ENCODE measurements at places on chromosomes 3 and 15. TPM values are rescaled to one million over a fixed set of nuclear protein-coding genes. Genes with fewer than 3 reads are reported as not detected.

DNA sequence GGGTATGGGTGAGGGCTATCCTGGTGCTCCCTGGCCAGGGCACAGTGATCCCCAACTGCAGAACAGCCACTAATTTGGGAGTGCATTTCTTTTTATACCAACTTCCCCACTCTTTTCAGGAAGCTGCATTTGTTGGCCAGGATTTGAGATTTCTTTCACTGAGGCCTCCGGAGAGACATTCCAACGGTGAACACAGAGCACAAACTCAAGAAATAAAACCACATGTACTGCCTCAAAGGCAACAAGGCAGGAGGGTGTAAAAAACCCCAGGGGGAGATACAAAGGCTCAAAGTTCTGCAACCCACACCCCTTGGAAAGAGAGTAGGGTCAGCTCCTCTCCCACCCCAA is 65.3 kb downstream of the CPN2 start:
- DNase-seq: no peak

- DNase-seq: no peak
Measured at GRCh38 chr3:55332176-55332575, 154.9 kb downstream of the WNT5A start.

DNA sequence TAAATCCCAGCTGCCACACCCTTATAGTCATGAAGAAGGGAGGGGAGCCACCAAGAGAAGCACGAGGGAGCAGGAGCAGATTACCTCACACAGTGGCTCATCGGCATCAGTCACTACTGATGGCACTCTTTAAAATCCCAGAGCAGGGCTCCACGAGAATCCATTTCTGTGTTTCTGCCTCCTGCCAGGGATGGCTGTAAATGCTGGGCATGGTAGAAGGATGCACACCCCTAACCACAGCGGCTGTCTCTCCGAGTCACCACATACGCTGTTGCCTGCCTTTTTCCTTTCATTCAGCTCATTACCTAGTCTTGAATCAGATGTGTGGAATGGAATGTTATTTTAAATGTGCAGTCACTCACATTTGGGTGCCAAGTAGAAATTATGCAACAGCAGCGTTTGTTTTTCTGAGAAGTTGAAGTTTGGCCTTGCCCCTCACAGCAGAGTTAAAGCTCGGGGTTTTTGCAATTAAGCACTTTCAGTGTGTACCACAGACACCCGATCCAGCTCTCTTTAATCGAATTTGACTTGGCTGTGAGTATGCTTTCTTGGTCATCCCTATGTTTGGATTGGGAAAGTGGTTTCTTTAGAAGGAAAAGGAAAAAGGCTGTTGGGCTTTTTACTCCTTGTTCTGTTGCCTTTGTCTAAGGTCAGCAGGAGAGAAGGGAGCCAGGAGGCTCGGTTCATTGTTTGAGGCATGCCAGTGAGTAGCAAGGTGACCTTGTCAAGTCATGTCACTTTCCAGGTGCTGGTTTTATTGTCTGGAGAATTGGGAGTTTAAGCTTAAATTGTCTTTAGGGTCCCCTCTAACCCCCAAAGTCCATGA is 284.2 kb upstream of the TPM1 start:
- DNase-seq: no peak

DNA sequence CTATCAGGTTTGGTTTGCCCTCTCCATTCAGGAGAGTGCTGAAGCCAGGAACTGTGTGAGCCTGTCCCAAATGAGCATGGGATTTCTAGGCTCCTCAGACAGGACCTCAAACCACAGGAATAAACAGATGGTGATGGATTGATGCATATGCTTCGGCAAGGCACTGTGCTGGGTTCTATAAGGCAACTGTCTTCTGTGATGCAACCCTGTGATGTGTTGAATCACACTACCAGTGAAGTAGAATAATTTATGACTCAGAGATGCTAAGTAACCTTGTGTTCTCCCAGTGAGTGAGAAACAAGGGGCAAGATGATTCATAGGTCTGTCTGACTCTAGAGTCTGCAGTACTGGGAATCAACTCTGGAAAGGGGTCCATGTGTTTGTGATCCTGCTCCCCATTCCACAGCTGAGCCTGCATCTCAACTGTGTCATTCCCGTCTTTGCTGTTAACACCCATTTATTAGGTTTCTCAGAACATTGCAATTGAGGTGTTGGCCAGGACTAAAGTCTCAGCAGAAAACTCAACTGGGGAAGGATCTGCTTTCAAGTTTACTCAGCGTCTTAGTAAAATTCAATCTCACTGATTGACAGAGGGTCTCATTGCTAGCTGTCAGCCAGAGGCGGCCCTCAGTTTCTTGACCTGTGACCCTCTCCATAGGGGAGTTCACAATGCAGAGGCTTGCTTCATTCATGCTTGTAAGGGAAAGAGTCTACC is 510.1 kb upstream of the CFAP20DC start:
- no peak for DNase-seq

- no peak for DNase-seq
Measured at GRCh38 chr15:82047453-82048400, 1.9 kb upstream of the MEX3B start.

GRCh38 chr3:44074181-44074580 is 167.5 kb upstream of the TOPAZ1 start:
- DNase-seq: no peak

DNA sequence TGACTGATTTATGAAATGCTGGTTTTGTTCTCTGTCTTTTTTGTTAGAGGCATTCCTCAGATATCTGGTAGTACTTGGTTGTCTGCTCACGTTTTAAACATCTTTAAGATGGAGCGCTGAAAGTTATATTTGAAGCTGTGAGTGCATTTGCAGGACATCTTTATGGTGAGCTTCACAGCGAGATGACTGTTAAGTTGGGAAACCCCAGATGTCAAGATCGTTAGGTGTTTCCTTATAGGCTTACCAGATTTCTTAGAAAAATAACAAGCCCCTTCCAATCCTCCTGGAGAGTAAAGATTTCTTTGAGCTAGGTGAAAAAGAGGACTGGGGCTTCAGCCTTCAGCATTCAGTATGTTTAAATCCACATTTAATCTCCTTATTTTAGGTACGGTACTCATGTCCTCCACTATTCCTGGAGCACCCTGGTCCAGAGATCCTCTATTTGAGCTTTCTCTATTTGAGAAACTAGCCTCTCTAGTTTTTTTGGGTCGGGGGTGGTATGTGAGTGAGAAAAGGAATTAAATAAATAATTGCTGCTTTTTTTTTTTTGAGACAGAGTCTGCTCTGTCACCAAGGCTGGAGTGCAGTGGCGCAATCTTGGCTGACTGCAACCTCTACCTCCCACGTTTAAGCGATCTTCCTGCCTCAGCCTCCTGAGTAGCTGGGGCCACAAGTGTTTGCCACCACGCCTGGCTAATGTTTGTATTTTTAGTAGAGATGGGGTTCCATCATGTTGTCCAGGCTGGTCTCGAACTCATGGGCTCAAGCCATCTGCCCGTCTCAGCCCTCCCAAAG is 72.3 kb downstream of the ZNF609 start:
- no peak for DNase-seq

GRCh38 chr3:17157713-17158112 is 273.0 kb downstream of the PLCL2 start:
- no peak for DNase-seq

DNA sequence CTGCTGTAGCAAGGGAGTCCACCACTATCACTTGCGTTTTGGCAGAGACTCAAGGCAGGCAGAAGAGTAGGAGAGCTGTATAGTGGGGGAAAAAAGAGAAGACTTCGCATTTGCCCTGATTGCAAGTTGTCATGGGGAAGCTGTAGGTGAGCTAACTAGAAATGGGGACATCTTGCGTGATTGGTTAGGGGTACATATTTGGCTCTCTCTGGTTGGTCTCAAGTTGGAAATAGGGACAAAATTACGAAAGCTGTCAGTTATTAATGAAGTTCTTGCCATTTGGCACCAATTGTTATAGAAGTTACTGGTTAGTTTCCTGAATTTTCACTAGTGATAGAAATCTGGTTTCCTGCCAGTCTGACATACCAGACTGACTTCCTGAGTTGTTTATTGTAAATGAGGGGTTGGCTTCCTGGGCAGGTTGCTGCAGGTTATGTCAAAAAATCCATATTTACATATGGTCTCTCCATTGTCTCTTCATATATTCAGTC is 8.2 kb upstream of the SENP7 start:
- no peak for DNase-seq

DNA sequence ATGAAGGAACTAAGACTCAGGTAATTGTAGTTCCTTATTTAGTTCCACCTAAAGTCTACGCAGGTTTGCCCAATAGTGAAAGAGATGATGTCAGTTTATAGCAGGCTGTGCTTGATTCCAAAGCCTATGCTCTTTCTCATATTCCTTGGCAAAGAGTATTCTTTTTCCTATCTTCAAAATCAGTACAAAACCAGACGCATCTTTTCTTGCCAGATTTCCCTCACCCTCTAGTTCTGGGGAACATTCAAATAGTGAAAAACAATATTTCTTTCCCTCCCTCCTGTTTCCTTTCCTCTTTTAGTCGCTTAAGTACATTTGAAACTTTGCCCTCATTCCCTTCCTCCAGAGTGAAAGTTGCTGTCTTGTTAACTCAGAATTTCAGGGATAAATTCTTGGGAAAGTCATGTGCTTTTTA is 134.6 kb upstream of the PDZRN3 start:
- no peak for DNase-seq

DNA sequence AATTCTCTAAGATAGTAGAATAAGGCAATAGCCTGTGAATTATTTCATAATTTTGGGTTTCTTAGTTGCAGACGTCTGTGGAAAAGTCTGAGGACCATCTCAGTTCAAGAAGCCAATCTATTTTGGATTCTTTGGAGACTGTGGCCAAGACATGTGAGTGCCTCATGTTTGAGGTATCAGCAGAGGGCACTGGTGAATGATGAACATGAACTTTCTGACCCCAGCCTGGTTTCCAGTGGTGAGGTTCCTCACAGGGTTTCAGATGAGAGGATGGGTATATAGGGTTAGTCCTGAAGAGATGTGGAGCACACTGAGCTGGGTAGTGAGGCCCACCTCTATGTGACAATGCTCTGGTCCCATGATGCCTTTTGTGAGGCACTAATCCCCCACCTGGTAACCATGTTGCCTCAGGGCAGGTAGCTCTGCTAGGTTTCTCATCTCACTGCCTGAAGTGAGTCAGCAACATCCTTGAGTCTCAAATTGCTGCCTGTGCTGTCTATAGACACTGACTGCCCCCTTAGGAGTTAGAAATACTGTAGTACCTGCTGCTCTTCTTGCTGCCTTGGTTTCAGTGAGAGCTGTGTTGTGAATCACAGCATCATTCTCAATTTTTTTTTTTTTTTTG is 32.3 kb downstream of the C3orf62 start:
- DNase-seq: no peak

DNA sequence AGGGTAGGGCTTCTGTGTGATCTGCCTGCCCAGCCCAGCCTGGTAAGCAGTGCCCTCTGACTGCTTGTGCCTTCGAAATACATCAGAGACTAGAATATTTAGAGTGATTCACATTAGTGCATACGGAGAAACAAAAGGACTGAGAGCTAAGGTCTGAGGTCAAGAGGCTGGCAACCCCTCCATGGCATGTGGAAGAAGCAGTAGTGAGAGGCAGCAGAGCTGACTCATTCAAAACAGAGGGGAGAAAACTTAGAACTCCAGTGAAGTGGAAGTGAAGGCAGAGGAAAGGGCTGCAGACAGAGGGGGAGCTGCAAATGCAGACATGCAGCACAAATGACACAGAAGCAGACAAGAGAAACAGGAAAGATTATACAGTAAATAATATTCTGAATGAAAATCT is 61.6 kb downstream of the ULK4 start:
- no peak for DNase-seq

DNA sequence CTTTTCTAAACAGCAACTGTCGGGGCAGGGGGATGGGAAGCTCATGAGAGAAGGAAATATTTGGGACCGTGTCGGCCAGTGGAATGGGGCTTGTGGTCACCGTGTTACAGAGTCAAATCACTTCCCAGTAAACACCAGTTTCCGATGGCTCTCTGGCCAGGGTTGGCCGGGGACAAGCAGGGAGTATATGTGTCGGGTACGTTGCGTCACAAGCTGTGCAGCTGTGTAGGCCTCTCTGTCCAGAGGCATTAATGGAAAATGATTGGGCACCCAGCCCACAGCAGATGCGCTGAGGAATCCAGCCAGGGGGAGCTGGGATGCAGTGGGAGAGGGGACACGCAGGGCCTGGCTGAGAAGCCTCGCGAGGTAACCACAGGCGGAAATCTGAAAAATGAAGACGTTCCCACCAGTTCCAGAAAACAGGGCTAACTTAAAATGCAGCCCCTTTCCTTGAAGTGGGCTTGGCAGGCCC is 15.8 kb upstream of the ALDH1A3 start:
- DNase-seq: no peak

DNA sequence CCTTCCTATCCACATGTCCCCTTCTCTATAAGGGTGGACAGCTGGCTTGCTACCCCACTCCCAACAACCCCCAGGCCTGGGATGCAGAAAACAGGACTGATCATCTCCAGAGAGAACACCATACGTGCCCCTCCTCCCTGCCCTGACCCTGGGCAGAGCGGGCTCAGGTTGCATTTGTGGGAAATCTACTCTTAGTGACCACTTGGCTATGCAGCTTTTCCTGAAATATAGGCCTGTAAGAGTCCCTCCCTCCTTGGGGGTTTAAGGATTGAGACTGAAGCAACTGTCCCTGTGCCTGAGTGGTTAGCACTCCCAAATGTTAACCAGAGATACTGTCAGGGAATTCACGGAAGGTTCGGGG is 11.7 kb downstream of the SH2D7 start:
- DNase-seq: no peak

GRCh38 chr3:56855856-56856512 is 54.2 kb upstream of the ARHGEF3 start:
- no peak for DNase-seq

- no peak for DNase-seq
Measured at GRCh38 chr3:126913524-126913923, 69.4 kb upstream of the PLXNA1 start.

DNA sequence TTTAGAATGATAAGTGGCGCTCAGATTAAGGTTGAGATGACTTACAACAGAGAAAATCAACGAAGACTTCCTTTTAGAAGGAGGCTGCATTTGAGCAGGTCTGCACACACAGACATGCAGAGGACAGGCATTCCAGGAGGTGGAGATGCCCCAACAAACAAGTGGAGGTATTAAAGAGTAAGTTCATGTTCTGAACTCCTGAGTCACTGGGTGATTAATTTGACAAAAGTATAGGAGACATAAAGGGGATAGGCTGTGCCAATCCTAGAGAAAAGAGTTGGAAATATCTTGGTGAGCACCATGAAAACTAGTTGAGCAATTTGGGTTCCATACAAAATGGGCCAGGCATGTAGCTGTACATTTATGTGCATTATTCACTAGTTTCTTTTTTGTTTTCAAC is 33.5 kb upstream of the BCL6 start:
- no peak for DNase-seq

Gene WWTR1
- 0.37 TPM for polyA plus RNA-seq

Gene DPPA2
- polyA plus RNA-seq: not detected

Gene DNAJB11
- 41.1 TPM for polyA plus RNA-seq

Gene GOLGA8M
- not detected for polyA plus RNA-seq

Gene ZNF80
- polyA plus RNA-seq: 0.08 TPM

Gene SLC6A1
- not detected for polyA plus RNA-seq

Gene SOX14
- polyA plus RNA-seq: not detected

Gene SCN11A
- polyA plus RNA-seq: not detected

Gene FAM107A
- not detected for polyA plus RNA-seq

Gene TRIM69
- polyA plus RNA-seq: 31.6 TPM

Gene STRA6
- not detected for polyA plus RNA-seq
